Aorta (tissue), 5 donors: ENCODE measurements at places on chromosomes 1 and 21.
A peak's percentile ranks its signal among the peaks of the same experiment; 100 is the strongest.

DNA sequence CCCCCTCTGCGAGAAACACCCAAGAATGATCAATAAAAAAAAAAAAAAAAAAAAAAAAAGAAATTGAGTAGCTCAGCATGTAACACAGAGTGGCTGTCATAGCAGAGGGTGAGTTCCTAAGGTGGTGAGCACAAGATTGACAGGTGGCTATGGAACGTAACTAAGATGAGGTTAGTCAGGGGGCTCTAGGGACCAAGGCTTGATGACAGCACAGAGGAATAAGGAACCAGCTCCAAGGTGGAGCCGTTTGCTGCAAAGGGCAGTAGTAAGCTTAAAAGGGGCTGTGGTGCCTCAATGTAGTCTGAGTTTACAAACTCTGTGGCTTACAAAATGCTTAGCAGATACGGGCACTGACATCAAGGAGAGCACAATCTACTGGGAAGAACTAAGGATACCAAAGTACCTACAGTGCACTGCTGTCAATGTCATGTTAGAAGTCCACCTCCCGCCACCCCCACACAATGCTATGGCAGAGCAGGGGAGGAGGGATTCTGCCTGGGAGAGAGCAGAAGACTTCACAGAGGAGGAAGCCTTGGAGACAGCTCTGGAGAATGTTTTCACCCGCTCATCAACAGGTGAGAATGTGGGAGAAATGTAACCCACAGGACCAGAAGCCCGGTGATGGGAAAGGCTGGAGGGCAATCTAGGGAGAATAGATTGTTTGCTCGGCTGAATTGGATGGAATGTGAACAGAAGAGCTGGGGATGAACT is 13.1 kb downstream of the IQGAP3 start:
- H3K4me1 ChIP-seq: no peaks in the 10 kb centered on the region
- no peaks in the 10 kb centered on the region for H3K36me3 ChIP-seq
- no peaks in the 10 kb centered on the region for H3K27me3 ChIP-seq

DNA sequence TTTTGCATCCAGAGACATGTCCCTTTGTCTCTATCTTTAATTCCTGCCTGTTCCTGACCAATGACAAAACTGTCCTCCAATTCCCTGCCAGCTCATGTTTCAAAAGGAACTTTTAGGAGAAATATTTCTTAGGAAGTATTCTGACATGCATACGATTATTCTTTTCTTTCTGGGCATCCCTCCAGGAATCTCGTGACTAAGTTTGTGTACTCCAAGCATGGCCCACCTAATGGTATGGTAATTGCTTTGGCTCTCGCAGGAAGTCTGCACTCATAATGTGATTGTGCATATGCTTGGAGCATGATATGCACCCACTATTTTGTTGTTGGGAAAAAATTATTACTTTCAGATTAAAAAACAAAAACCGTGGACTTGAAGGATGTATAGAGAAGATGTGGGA is 256.4 kb downstream of the PRDM2 start:
- H3K4me3 ChIP-seq: no peak overlapping the region
- no peaks in the 10 kb centered on the region for H3K36me3 ChIP-seq
- no peak for DNase-seq
- no peaks in the 10 kb centered on the region for H3K27me3 ChIP-seq
- no peak overlapping the region for H3K27ac ChIP-seq
- no peaks in the 10 kb centered on the region for H3K4me1 ChIP-seq

- no peak for DNase-seq
- H3K4me3 ChIP-seq: no peak overlapping the region
- H3K36me3 ChIP-seq: no peaks in the 10 kb centered on the region
- H3K27me3 ChIP-seq: no peaks in the 10 kb centered on the region
- H3K27ac ChIP-seq: no peak overlapping the region
Observed at GRCh38 chr1:32536117-32536516, 3.1 kb upstream of the ZBTB8A start.

GRCh38 chr1:175158170-175158591 is 34.4 kb downstream of the KIAA0040 start:
- H3K36me3 ChIP-seq: peaks cover 4% of the 10 kb centered on the region
- H3K4me1 ChIP-seq: no peaks in the 10 kb centered on the region
- H3K4me3 ChIP-seq: no peak overlapping the region
- no peak overlapping the region for H3K27ac ChIP-seq
- H3K27me3 ChIP-seq: no peaks in the 10 kb centered on the region

- H3K27me3 ChIP-seq: no peaks in the 10 kb centered on the region
- no peaks in the 10 kb centered on the region for H3K36me3 ChIP-seq
- no peaks in the 10 kb centered on the region for H3K4me1 ChIP-seq
- DNase-seq: no peak
Observed at GRCh38 chr1:95408507-95409136, 174.6 kb downstream of the RWDD3 start.

DNA sequence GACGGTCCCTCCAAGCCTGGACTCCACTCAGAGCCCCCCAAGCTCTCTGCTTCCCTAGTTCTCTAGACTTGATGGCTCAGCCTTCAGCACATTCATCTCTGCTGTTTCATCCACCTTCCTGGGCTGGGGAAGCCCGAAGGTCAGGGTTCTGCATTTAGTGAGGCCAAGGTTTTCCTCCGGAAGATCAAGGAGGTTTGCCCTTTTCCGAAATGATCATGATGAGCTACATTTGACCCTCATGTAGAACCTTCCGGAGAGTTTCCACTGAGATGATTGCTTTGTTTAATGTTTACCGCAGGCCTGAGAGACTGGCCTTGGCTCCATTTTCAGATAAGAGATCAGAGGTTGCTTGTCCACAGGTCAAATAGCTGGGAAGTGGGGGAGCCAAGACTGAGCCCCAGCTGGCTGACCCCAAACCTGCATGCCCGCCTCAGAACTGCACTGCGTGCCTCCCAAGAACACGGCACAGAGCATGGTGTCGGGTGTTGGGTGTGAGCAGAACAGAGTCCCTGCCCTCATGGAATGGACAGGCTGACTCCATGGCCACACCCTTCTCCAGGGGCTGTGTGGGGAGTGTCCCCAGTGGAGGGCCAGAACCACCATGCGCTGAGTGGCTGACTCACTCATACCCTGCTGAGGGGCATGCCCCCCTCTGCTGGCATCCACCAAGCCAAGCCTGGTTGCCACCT is 200.8 kb upstream of the TMEM51 start:
- no peak overlapping the region for H3K27ac ChIP-seq
- H3K27me3 ChIP-seq: no peaks in the 10 kb centered on the region
- no peaks in the 10 kb centered on the region for H3K4me1 ChIP-seq
- no peak for DNase-seq
- no peak overlapping the region for H3K4me3 ChIP-seq

DNA sequence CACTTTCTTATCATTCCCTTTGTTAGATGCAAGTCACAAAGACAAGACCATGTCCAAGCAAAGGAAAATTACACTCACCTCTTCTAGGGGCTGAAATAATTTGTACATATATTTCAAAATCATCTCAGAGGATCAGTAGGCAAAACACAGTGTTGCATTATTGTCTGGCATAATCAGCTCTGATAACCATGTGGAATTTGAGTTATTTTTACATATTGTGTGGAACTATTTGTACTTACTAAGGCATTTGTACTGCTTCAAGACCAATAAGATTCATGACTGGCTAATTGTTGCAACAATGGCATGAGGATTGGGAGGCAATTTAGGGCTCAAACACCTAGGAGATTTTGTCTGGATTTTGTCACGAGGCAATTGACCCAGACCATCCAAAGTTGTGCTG is 1716.4 kb downstream of the BRINP3 start:
- H3K36me3 ChIP-seq: no peaks in the 10 kb centered on the region
- no peaks in the 10 kb centered on the region for H3K27me3 ChIP-seq
- H3K4me3 ChIP-seq: no peak overlapping the region
- H3K27ac ChIP-seq: no peak overlapping the region
- DNase-seq: no peak

- H3K36me3 ChIP-seq: peaks cover 11% of the 10 kb centered on the region
- H3K27me3 ChIP-seq: no peaks in the 10 kb centered on the region
- no peak overlapping the region for H3K4me3 ChIP-seq
- no peaks in the 10 kb centered on the region for H3K4me1 ChIP-seq
Observed at GRCh38 chr1:35431173-35431599, 126.0 kb downstream of the KIAA0319L start.

DNA sequence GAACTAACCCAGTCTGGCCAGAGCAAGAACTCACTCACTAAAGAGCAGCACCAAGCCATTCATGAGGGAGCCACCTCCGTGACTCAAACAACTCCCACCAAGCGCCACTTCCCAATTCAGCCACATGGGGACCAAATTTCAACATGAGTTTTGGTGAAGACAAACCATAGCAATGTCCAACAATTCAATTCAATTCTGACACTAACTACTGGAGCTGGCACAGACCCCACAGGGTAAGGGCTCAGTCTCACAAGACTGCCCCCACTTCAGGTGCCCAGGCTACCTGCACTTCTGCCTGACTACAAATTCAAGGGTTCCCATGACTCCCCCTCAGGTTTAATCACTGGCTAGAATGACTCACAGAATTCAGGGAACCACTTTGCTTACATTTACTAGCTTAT is 48.8 kb upstream of the RAP1A start:
- H3K36me3 ChIP-seq: no peaks in the 10 kb centered on the region
- no peaks in the 10 kb centered on the region for H3K27me3 ChIP-seq
- H3K27ac ChIP-seq: no peak overlapping the region
- no peak for DNase-seq

- no peak overlapping the region for H3K27ac ChIP-seq
- no peak overlapping the region for H3K4me3 ChIP-seq
- no peak for DNase-seq
- H3K27me3 ChIP-seq: no peaks in the 10 kb centered on the region
- no peaks in the 10 kb centered on the region for H3K36me3 ChIP-seq
Observed at GRCh38 chr1:224879162-224879803, 50.2 kb upstream of the DNAH14 start.

DNA sequence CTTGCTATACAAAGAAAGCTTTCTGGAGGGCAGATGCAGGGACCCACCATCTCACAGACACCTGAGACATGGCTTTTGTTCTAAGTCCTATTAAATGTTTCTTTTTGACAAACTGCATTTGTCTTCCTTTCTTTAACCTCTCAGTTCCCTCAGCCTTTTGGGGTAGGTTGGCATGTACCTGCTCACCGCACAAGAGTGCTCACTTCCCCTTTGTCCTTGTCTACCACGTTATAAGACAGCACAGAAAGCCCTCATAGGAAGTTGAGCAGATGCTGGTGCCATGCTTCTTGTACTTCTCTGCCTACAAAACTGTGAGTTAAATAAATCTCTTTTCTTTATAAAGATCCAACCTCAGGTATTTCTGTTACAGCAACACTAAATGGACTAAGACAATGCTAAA is 31.9 kb upstream of the RGS21 start:
- no peaks in the 10 kb centered on the region for H3K36me3 ChIP-seq

- no peak overlapping the region for H3K4me3 ChIP-seq
- H3K36me3 ChIP-seq: no peaks in the 10 kb centered on the region
- no peaks in the 10 kb centered on the region for H3K27me3 ChIP-seq
- H3K27ac ChIP-seq: no peak overlapping the region
Observed at GRCh38 chr1:50416150-50416527, 7.1 kb downstream of the DMRTA2 start.

DNA sequence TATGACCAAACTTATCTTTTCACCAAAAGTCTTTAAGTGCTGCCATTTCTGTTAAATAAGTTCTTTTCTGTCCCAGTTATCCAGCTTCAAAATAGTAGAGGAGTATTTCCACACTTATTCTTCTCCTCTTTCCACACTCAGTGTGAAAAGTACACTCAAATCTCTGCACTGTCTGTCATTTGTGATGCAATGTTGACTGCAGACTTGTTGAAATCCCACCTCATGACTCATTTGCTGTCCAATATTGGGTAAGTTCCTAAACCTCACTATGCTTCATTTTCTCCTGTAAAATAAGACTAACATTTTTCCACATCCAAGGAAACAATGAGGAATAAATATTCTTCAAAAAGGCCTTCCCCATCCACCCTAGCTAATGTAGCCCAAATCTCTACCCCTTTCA is 17.5 kb downstream of the LRRIQ3 start:
- no peaks in the 10 kb centered on the region for H3K27me3 ChIP-seq

DNA sequence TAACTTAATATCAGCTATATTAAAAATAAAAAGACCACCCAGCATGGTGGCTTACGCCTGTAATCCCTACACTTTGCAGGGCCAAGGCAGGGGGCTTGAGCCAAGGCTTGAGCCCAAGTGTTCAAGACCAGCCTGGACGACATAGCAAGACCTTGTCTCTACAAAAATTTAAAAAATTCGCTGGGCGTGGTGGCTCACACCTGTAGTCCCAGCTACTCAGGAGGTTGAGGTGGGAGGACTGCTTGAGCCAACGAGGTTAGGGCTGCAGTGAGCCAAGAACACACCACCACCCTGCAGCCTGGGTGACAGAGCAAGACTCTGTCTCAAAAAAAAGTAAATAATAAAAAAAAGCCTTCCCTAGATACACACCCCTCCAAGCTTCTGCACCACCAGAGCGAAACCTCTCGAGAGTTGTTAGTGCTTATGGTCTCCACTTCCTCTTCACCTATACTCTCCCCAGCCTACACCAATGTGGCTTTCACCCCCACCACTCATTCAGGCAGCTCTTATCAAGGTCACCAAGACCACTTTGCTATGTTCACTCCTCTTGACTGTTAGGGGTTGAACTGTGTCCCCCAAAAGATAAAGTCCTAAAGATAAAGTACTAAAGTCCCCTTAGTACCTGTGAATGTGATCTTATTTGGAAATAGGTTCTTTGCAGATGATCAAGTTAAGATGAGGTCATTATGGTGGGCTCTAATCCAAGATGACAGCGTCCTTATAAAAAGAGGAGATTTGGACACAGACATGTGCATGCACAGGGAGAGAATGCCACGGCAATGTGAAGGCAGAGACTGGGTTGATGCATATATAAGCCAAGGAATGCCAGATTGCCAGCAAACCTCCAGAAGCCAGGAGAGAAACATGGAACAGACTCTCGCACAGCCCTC is 6.8 kb upstream of the PPP1R15B start:
- no peak for DNase-seq
- H3K27ac ChIP-seq: peak overlapping the region; percentile 87
- peaks cover 1% of the 10 kb centered on the region for H3K36me3 ChIP-seq
- H3K4me3 ChIP-seq: no peak overlapping the region

GRCh38 chr1:25711555-25712298 is 88.3 kb upstream of the SELENON start:
- H3K27ac ChIP-seq: no peak overlapping the region
- peak; percentile 76 for DNase-seq
- H3K4me3 ChIP-seq: no peak overlapping the region

- peak; percentile 58 for DNase-seq
- H3K36me3 ChIP-seq: no peaks in the 10 kb centered on the region
- peak overlapping the region; percentile 82 for H3K27ac ChIP-seq
- H3K4me1 ChIP-seq: peaks cover 4% of the 10 kb centered on the region
Observed at GRCh38 chr1:32701951-32702598, 495 bp downstream of the SYNC start.

- peaks cover 7% of the 10 kb centered on the region for H3K4me1 ChIP-seq
- no peaks in the 10 kb centered on the region for H3K27me3 ChIP-seq
- DNase-seq: no peak
- H3K4me3 ChIP-seq: no peak overlapping the region
Observed at GRCh38 chr1:226362361-226362760, 45.5 kb downstream of the PARP1 start.

DNA sequence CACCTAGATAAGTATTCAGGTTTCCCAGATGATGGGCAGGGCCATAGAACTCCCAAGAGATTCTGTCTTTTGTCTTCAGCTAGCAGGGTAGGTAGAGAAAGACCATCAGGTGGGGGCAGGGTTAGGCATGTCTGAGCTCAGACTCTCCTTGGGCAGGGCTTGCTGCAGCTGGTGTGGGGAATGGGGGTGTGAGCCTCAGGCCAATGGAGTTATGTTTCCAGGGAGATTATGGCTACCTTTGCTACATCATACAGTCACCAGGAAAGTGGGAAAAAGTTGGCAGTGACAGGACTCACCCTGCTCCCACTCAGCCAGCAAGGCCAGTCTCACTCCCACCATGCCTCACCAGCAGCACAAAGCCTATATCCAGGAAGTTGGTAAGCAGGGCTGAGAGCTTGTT is 77.8 kb downstream of the DRAM2 start:
- no peaks in the 10 kb centered on the region for H3K4me1 ChIP-seq
- H3K4me3 ChIP-seq: no peak overlapping the region
- no peak overlapping the region for H3K27ac ChIP-seq
- H3K27me3 ChIP-seq: no peaks in the 10 kb centered on the region
- no peaks in the 10 kb centered on the region for H3K36me3 ChIP-seq
